ENCODE measurements at places on chromosomes 2 and 18.

GRCh38 chr18:22689712-22690111 lies 243.4 kb upstream of the RBBP8 start:
- no peak for DNase-seq

DNA sequence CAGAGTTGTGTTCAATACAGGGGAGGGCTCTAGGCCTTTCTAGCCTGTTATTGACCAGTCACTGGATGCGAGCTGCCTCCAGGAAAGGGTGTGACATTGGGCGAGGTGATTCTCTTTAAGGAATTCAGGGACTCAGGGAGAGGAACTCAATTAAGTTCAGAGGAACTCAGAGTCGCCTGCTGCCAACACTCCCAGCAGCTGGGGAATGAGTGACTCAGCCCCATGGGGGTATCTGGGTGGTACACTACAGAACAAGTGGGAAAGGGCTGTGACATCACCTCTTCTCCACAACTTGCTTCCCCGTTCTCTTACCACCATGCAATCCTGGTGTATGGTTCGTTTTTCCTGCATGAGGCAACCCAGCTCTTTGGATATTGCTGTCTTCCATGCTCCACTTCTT lies 50.4 kb upstream of the CYRIA start:
- DNase-seq = no peak

- no peak for DNase-seq
These were observed 183.9 kb downstream of the FMNL2 start for GRCh38 chr2:152518641-152519580.

GRCh38 chr2:23456881-23457760 lies 72.1 kb downstream of the KLHL29 start:
- DNase-seq = no peak

DNA sequence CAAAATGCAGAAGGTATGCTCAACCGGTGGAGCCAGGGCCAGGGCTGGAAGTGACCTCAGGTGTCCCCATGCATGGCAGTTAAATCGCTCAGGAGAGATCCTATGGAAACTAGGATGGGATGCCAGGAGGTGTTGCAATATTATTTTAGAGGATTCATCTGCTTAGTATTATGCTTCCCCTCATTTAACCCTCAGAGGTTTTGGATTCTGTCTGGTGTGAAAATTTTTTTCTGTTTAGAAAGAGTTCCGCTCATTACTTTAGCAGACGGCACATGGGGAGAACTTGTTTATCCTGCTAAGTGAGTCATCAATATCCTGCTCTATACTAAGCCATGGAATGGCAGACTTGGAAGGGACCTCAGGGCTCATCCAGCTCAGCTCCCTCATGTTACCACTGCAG lies 42.5 kb downstream of the TRIB2 start:
- no peak for DNase-seq

DNA sequence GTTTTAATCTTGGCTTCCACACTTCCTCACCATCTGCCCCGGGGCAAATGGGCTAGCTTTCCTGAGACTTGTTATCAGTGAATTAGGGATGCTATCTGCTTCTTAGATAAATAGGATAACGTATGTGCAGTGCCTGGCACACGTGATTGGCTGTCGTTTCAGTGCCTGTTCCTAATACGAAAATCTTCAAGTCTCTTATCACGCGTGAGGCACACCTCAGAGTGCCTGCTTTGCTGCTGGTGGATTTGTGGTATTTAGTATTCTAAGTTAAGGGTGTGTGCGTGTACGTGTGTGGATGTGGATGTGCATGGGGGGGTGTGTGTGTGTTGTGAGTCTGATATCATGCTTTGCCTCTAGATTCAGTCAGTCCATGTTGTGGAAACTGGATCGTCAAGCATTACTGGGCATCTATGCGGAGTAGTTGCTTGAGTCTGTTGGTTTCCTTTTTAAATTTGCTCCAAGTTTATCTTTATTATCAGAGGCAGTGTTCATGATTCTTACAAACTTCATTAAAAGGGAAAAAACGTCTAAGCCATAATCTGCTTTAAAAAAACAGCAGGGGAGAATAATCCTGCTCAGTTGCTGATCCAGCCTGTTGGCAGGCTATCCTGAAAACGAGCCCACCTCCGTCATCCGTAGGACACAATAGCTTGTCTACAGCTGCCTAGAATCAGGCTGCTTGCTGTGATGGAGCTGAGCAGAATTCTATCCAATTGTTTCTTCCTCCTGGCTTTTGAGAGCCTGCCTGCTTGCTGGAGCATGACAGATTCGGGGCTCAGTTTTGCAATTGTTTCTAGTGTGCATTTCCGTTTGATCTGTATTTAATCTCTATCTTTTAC lies 6.6 kb downstream of the SH3RF3 start:
- DNase-seq = no peak

GRCh38 chr18:28960146-28960545 lies 783.2 kb upstream of the CDH2 start:
- DNase-seq = no peak

GRCh38 chr2:109352056-109352897 lies 223.3 kb downstream of the SH3RF3 start:
- DNase-seq = peak; percentile 44

DNA sequence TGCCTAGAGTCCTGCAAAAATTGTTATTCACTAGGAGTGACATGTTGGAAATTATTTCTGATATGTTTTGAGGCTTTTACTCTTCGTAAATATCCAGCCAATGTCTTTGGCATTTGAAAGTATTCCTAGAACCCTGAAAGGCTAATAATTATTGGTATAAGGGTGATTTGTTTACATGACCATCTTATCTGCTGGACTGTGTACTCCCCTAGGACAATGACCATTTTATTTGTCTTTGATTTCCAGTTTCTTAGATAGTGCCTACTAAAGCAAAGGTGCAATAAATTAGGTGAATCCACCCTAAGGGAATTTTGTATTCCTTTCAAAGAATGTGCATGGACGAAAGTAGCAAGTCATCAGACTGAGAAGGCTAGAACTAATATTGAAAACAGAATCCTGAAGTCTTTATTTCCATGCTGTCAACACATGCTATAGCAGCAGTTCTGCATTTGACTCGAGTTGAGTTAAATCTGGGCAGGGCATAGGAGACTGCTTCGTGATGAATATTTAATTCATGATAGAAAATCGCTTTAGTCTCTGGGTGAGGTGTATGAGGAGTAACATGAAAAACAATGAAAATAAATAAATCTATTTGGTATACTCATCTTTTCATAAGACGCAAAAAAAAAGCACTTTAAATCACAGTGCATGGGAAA lies 235.7 kb downstream of the GPD2 start:
- no peak for DNase-seq

GRCh38 chr2:121034551-121034950 lies 250.5 kb downstream of the TFCP2L1 start:
- DNase-seq = peak; percentile 43

- no peak for DNase-seq
These were observed 75.4 kb downstream of the FHOD3 start for GRCh38 chr18:36372903-36373311.

DNA sequence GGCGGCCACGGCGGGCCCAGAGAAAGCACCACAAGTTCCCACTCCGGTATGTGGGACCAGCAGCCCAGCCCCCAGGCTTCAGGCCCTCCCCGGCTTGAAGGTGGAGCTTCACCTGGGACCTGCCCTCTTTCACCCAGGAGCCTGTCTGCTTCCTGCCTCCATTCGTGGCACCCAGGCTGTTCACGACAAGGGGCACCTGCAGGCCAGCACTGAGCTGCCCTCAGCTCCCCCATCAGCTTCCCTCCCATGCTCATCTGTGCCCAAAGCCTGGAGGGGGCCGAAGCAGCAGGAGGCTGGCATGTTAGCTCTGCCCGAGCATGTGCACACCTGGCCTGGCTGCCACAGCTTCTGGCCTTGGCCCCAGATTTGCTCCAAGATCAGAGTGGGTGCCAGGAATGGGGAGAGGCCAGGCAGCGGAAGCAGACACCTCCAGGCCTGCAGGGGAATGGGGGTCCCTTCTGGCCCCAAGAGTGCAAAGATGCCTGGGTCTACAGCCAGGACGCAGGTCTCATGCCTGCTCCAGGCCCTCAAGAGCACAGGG lies 312.4 kb upstream of the SYT4 start:
- no peak for DNase-seq

GRCh38 chr2:39697454-39697853 lies 31.7 kb downstream of the TMEM178A start:
- DNase-seq = no peak

DNA sequence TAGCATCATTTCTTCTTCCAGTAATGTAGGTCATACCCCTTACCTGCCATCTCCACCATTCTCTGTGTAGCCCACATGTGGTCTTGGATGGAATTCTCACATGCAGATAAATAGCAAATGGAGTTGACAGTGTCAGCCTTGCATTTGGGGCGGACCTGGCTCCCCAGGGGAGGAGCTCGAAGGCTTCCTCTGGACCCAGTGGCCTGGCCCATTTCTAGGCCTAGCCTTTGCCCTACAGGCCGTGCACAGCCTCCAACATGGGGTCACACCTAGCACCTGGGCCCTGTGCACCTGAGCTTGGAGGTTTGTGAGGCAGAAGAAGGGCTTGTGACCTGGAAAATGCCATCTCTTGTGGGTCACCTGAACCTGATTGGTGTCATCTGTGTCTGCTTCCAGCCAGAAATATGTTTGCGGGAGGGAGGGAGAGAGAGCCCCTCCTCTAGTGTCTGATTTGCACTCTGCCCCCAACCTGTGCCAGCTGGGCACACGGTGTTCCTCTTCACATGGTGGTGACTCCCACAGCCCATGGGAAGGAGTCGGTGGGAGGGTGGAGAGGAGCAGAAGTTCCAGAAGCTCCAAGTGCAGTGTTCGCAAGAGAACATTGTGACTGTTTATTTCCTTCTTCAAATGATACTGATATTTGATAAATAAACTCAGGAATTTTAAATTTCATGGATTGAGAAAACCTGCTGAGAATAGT lies 33.0 kb downstream of the ITGB1BP1 start:
- DNase-seq = peak; percentile 32

DNA sequence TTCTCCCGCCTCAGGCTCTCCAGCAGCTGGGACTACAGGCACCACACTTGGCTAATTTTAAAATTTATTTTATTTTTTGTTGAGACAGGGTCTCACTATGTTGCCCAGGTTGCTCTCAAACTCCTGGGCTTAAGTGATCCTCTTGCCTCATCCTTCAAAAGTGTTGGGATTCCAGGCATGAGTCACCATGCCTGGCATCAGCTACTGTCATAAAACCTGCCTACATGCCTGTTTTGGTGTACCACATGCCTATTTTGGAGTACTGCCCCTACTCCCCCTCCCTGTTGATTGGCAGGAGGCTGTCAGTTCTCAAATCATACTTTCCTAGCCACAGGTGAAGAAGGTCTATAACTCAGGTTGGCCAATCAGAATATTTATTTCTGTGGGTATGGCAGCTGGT lies 64.0 kb downstream of the CHST9 start:
- no peak for DNase-seq

DNA sequence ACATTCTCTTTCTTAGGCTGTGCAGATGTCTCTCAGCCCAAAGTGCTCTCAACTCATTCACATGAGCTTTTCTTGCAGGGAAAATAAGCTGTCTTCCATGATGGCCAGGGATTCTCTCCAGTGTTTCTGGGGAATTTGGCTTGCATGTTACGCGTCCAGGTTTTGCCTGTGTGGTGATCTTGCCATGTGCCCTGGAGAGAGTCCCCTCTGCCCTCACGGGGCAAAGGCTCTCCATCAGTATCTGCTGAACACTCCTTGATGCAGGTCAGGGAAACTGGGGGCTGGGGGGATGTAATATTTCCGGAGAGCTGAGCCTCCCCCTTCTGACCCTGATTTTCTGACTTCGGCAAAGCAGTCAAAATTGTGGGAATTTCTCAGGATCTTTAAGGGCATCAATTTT lies 87.6 kb downstream of the ACKR3 start:
- peak; percentile 21 for DNase-seq

DNA sequence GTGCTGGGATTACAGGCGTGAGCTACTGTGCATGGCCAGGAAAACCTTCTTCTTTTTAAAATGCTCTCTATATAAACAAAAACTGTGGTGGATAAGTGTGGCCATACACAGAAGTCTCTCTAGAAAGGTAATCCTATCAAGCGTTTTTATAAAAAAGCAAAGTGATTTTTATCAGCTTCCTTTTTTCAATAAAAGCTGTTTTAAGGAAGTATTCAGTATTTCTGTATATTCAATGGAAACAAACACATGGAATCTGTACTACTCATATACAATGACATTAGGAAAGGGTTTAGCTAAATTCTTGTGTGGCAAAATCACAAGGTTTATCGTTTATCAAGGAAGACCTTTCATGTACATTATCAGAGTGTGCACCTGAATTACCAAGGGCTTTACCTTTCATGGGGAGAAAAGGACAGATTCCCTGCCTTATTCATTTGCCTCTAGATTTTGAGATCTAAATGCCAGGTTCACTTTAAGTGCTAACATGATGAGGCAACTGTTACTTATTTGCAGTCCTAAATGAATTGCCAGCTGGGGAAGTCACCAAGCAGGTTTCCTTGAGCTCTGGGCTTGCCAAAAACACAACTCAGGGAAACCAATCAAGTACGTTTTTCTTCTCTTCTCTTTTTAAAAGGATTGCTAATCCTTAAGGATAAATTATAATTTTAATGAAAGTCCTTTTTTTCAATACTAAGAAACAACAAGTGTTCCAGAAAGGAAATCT lies 70.8 kb downstream of the RTN4 start:
- DNase-seq = no peak

DNA sequence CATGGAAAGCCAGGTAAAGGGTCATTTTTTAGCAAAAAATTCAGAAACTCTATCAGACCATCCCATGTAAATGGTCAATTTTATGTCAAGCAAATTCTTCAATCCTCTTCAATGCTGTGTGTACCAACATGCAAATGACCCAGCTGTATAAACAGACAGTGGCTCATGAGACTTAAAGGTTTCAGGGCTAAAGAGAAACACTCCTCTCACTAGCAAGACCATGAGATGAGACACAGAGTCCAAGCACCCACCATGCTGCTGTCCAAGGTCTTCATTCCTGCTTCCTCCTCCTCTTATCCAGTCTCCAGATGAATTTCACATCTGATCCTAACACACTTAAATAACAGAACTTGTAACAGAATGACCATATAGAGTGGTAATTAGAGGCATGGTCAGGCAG lies 30.8 kb upstream of the ONECUT2 start:
- no peak for DNase-seq

GRCh38 chr2:125553768-125554167 lies 1102.2 kb upstream of the GYPC start:
- DNase-seq = no peak

- peak; percentile 72 for DNase-seq
These were observed 138.0 kb upstream of the DNMT3A start for GRCh38 chr2:25479761-25480160.

- DNase-seq = no peak
These were observed 2.1 kb upstream of the CHCHD5 start for GRCh38 chr2:112582314-112582746.

- DNase-seq = no peak
These were observed 596.5 kb downstream of the BCL11A start for GRCh38 chr2:59956981-59957380.

- DNase-seq = no peak
These were observed 246.7 kb downstream of the BABAM2 start for GRCh38 chr2:28137221-28137620.

- no peak for DNase-seq
These were observed 45.5 kb downstream of the CDC42EP3 start for GRCh38 chr2:37625796-37626571.
